ENCODE measurements at places on chromosomes 7 and 10.
A peak's percentile ranks its signal among the peaks of the same experiment; 100 is the strongest.

- DNase-seq, result no peak
Observed at GRCh38 chr7:157525491-157525915, 188.7 kb downstream of the DNAJB6 start.

DNA sequence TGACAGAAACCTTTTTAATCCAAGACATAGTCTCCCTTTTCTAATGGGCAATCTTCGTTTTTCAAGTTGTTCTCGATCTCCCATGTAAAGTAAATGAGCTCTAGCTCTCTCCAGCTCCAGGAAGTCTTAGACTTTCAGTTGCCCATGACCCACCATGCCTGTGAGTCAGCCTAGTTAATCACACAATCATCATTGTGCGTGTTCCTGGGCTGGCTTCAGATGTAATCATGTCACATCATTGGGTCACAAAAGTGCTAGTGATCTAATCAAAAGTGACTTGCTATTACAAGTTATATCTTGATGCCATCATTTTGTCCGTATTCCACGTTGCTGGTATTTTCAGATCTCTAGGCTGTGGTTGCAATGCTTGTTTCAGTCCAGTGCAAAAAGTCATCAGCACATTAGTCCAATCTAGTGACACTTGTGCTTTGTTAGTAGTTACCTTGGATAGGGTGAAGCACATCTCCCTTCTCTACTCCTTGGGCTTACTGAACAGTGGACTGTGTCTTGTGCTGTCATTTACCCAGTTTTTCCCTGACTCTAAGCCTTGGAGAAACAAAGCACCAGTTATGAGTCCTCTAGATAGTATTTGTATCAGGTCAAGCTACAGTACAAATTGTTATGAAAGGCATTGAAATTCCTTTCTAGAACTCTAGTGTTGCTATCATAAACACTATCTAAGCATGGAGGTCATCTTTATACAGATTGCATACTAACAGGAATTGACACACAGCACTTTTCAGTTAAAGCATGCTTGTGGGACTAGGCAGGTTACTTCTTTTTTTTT is 316.6 kb downstream of the GFRA1 start:
- DNase-seq, result no peak

DNA sequence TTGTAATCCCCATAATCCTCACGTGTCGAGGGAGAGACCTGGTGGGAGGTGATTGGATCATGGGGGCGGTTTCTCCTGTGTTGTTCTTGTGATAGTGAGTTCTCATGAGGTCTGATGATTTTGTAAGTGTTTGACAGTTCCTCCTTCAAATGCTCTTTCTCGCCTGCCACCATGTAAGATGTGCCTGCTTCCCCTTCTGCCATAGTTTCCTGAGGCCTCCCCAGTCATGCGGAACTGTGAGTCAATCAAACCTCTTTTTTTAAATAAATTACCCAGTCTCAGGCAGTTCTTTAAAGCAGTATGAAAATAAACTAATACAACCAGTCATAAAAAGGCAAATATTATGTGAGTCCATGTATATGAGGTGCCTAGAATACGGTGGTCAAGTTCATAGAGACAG is 87.5 kb downstream of the FRMD4A start:
- no peak for DNase-seq

DNA sequence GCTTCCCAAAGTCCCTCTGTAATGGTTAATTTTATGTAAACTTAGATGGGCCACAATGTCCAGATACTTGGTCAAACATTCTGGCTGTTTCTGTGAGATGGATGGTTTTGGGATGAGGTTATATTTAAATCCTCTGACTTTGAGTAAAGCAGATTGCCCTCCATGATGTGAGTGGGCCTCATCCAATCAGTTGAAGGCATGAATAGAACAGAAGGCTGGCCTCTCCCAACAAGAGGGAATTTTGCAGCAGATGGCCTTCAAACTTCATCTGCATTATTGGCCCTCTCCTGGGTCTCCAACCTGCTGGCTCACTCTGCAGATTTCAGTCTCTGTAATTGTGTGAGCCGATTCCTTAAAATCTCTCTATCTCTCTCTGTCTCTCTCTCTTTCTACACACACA is 362.3 kb downstream of the GRID1 start:
- no peak for DNase-seq

DNA sequence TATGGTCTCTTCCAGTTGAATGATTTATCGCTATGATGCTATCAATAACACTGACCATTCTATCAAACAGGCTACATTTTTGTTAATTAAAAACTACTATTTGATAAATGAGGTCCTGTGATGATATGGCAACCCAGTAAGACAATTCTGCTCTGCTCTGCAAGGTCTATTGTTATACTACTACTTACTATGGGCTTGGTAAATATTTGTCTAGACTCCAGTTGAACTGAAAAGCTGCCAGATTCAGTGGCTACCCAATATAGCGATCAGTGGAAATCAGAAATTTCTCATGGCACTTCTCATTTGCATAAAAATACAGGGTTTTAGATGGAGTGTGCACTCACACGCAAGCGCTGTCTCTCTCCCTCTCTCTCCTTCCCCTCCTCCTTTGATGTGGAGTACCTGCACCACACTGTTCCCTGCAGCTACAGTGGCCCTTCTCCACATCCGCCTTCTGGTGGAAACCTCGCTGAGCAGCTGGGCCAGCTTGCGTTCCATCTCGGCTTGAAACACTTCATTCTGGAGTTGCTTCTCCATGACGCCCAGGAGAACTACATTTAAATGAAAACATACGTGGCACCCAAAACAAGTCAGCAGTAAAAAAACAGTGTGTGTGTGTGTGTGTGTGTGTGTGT is 77.9 kb downstream of the KIAA1549 start:
- peak; percentile 80 for DNase-seq

GRCh38 chr7:48398191-48398590 is 226.9 kb downstream of the ABCA13 start:
- no peak for DNase-seq

DNA sequence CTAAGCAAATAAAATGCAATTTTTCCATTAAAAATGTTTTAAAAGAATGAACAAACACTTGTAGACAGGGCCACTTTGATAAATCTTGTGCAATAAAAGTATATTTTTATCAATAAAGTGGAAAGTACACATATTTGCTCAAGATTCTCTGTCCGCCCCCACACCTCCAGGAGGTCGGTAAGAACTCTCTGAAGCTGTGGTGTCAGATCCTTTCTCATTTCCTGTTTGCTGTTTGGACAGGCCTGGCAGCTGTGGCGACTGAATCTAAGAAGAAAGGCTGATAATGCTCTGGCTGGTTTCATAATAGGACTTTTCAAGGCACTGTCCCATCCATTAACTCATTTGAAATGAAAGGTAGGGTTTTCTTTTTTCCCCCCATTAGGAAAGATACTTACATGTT is 15.3 kb upstream of the ASB4 start:
- no peak for DNase-seq

GRCh38 chr10:97099089-97099488 is 86.7 kb downstream of the SLIT1 start:
- no peak for DNase-seq

DNA sequence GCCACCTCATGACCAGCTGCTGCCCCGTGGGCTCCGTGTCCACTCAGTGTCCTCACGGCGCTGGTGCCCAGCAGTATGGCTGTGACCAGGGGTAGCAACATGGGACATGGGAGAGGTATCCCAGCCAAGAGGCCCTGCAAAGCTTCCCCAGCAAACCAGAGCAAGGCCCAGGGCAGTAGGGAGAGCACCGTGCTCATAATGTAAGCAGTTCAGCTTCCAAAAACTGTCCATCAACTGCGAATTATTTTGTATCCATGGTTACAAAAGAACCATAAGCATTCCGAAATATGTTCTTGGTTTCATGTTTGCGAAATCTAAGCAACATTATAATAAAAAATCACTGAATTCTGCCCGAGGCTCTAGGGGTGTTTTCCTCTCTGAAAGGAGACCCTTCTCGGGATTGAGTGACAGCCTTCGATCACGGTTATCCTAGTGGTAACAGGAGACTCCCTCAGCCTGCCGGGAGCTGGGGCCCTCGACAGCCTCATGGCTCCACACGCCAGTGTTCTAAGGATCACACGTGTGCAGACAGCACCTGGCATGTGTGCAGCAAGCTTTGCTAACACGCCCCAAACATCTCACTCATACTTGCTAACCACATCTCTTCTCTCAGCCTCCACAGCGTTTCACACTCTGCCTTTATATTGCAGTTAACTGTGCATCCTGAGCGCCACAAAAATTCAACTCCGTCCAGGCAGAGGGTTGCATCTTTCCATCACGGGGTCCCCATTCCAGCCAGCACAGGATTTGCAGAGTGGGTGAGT is 117.6 kb downstream of the DIP2C start:
- DNase-seq, result no peak

- DNase-seq, result no peak
Observed at GRCh38 chr10:58582045-58582444, 69.4 kb downstream of the BICC1 start.

GRCh38 chr10:61793760-61794703 is 107.5 kb upstream of the ARID5B start:
- DNase-seq, result no peak

DNA sequence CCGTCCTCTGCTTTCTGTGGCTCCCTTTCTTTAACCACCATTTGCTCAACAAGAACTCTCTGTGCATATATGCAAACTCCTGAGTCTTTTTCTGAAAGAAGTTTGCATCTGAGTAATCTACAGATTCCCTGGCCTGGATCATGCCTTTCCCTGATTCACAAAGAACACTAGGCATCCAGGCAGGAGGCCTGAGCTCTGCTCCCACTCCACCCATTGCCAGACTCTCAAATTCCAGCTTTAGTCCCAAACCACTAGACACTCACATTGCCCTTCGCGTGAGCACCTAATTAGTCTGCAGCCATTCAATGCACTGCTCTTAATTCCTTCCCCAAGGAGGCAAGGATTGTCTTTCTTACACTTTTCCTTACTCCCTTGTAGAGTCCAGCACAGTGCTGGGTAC is 60.9 kb downstream of the ABCC2 start:
- no peak for DNase-seq

GRCh38 chr7:74467876-74468275 is 14.2 kb downstream of the GTF2IRD1 start:
- no peak for DNase-seq

DNA sequence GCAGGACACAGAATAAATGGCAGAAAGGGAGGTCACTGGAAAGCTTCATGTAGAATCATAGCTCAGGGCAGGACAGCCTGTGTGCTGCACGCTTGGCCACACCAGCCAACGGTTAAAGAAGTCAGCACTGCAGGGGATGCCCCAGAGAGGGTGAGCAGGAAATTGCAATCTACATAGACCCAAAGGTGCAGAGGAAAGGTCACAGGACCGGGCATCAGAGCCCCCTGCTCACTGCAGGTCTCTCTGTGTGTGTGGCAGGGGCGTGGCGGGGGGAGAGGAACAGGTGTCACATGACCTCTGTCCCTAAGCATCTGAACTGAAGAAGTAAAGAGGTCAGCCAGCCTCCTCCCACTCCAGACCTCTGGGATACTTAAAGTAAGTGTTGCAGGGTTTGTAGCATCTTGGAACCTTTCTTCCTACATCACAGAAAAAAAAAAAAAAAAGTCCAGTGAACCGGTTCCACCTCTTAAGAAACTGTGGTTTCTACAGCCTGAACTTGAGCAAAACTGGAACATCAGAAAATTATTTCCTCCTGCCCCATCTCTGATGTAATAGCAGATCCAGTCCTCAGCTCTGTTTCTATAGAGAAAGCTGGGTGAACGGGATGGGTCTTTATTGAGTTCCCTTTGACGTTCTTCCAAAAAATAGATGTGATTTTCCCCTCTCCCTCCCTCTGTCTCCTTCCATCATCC is 64.3 kb downstream of the RGS10 start:
- DNase-seq, result peak; percentile 19

DNA sequence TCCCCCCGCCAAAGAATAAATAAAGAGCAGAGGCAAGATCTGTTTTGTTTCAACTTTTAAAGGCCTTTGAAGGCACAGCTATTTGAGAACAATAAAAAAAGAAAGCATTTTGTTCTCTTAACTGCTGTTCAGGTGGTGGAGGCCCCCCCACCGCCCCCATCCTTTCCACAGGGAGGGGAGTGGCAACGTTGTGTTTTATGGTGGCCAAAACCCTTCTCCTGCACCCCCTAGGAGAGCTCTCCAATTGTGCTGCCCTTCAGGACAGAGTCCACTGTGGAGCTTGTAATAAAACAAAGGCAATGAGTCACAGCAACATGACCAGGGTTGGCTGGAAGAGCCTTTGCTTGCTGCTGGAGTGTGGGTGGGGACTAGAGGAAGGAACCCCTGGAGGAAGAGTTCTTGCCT is 987.9 kb downstream of the KCNMA1 start:
- no peak for DNase-seq

- no peak for DNase-seq
Observed at GRCh38 chr10:87760195-87760905, 57.7 kb downstream of the ATAD1 start.

DNA sequence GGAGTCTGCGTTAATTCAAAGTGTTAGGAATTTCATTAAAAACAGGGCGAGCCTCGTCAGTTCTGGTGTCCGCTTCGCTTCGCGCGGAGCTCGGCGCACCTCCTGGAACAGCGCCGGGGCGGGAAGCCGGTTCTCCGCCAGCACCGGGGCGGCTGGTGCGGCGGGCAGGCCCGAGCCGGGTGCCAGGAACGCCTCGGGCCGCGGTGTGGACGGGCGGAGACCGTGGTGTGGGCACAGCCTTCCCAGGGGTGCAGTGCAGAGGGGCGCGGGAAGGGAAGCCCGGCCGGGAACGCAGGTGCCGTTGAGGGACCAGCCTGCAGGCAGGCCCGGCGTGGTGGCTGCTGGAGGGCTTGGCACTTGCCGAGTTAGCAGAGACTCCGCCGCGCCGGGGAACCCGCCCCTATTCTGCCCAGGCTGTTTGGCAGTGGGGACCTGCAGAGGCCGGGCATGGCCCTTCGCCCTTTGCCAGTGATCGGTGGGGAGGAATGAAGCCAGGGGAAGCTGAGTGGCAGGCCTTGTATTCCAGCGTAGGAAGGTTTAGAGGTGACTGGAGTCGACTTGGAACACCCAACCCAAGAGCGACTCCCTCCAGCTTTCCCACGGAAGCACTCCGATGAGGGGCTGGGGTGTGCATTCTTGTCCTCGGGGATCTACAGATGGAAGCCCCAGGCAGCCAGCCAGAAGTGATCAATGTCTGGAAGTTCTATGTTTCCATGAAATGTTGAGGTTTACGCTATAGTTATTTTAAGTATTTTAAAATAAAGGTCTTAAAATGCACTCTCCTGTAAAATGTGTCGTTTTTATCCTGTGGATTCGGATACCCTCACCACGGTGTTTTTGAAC is 945 bp upstream of the RHEB start:
- no peak for DNase-seq
